ENCODE measurements at places on chromosomes 1 and 21. TPM values are rescaled to one million over a fixed set of nuclear protein-coding genes. Genes with fewer than 3 reads are reported as not detected.

DNA sequence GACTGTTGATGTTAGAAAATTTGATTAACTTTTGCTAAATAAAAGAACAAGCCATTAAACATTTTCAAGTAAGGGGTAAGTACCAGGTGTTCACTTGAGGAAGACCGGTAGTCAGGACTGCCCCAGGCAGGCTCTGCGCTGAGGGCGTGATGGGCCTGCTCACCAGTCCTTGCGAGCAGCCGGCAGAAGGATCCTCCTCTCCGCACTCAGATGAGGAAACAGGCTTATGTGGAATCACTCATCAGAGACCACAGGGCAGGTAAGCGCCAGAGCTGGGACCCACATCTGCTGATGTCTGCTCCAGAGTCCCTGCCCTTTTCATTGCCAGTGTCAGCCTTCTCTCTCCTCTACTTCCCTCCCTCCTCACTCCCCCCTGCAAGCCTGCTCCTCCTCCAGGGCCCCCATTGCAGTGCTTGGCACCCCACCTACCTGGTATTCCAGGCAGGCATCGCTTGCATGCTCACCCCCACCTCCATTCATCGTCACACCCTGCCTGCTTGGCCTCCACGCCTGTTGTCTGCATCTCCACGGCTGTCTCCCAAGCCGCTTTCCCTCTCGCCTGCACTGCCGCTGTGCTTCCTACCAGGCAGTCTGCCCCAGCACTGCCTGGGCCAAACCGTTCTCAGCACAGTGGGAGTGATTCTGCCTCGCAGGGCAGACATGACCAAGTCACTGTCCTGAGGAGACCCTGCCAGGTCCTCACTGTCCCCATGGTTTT, 24.7 kb upstream of the KDM4A start:
- no peak overlapping the region for H3K27ac ChIP-seq
- peaks cover 4% of the 10 kb centered on the region for H3K36me3 ChIP-seq
- H3K4me1 ChIP-seq = no peaks in the 10 kb centered on the region
- H3K4me3 ChIP-seq = no peak overlapping the region
- peaks cover 1% of the 10 kb centered on the region for H3K27me3 ChIP-seq
- no peak for DNase-seq

GRCh38 chr1:239636347-239636746, 250.0 kb downstream of the CHRM3 start:
- no peak overlapping the region for H3K4me3 ChIP-seq
- no peaks in the 10 kb centered on the region for H3K4me1 ChIP-seq
- H3K36me3 ChIP-seq = peaks cover 5% of the 10 kb centered on the region
- DNase-seq = no peak
- no peak overlapping the region for H3K27ac ChIP-seq

DNA sequence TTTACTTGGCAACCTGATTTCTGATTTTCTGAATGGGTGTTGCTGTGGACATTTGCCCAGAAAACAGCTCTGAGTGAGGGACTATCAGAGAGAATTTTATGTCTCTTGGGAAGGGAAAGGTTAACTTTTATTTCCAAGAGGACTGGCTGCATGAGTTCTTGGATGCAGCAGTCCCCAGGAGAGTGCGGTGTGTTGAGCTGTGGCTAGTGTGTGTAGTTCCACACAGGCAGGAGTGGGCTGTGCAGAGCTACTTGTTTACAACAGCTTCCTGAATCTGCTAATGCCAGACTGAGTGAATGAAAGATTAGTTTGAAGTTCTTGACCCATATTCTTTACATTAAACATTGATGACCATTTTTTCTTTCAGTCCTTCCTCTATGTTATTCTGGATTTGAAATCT, 41.0 kb upstream of the APOBEC4 start:
- H3K4me3 ChIP-seq = no peak overlapping the region
- H3K27me3 ChIP-seq = no peaks in the 10 kb centered on the region

DNA sequence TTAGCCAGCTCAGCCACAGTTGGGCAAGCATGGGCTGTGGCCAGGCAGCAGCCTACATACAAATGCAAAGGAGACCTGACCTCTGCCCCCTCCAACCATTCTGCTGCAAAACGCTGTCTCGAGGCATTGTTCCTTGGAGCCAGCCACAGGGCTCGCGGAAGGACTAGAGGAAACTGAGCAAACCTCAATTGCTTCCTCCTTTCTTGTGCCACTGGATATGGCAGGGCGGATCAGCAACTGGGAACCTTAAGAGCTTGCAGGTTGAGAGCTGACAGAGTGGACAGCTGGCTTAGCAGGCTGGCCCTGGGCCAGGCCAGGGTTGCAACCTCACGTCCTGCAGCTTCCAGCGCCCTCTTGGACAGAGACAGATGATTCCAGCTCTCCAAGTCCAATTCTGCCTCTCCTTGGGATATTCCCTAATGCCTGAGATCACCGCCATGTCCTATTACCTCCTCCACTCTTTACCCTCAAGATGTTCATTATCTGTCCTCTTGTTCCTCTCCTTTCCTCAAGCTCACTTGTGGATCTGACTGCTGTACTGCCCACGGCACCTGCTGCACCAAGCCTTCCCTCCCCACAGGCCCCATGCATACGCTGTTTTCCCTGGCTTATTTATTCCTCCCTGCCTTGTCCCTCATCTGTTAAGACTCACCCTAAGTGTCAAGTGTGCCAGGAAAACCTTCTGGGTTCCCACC, 67.5 kb downstream of the SDC3 start:
- peaks cover 11% of the 10 kb centered on the region for H3K4me1 ChIP-seq
- peaks cover 53% of the 10 kb centered on the region for H3K27me3 ChIP-seq
- no peak for DNase-seq
- H3K4me3 ChIP-seq = no peak overlapping the region
- H3K36me3 ChIP-seq = no peaks in the 10 kb centered on the region

Gene SYT6
- total RNA-seq = not detected

Gene FMO2
- total RNA-seq = not detected

Gene HSF2BP
- 0.58 TPM for total RNA-seq

DNA sequence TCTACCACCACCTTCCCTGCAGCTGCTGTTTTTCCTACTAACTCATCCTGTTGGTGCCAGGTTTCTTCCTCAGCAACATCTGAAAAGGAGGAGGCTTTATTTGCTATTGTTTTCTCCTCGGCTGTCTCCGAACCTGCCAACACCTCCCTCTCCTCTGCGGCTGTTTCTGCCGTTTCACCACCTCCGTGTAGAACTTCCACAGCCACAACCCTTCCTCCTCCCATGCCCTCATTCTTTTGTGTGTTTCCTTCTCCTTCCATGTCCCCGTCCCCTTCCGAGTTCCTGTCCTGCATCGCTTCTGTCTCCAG, 59.0 kb upstream of the LRRC53 start:
- no peaks in the 10 kb centered on the region for H3K36me3 ChIP-seq
- DNase-seq = no peak
- no peaks in the 10 kb centered on the region for H3K4me1 ChIP-seq

Gene TNFRSF4
- total RNA-seq = 0.17 TPM

DNA sequence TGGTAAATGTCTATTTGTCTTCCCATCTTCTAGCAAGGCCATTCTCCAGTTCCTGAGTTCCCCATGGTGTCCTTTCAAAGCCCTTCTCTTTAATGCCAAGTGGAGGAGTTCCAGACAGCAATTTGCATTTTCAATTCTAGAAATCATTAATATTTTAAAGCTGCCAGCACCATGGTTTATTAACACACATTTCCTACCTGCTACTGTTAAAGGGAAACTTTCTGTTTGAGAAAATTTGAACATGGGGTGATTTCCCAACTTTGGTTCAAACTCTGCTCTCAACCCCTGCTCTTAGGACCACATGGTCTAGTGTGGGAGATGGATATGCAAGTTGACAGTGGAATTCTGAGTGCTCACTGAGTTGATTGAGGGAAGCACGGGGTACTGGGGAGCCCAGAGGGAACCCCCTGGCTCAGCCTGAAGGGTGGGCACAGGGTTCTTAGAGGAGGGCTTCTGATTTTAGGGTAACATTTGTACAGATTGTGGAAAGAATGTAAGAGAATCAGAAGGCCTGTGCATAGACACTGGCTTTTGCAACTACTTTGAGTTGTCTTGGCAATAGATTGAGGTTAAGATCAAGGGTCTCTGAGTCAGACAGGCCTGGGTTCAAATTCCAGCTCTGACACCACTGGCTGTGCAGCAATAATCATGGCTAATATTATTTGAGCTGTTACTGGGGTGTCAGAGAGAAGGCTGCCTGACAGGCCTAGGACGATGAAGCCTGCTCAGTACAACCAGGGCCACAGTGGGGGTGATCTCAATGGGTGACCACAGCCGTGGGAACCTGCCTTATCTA, 97.8 kb downstream of the BEND5 start:
- peaks cover 3% of the 10 kb centered on the region for H3K27me3 ChIP-seq
- no peaks in the 10 kb centered on the region for H3K4me1 ChIP-seq
- no peak overlapping the region for H3K4me3 ChIP-seq
- no peak for DNase-seq
- H3K36me3 ChIP-seq = no peaks in the 10 kb centered on the region

- DNase-seq = peak; percentile 88
- H3K4me3 ChIP-seq = peak overlapping the region; percentile 93
- H3K27me3 ChIP-seq = peaks cover 9% of the 10 kb centered on the region
- H3K36me3 ChIP-seq = peaks cover 85% of the 10 kb centered on the region
- peak overlapping the region; percentile 99 for H3K27ac ChIP-seq
- H3K4me1 ChIP-seq = peaks cover 69% of the 10 kb centered on the region
Measured at GRCh38 chr21:34881839-34882371, 167.2 kb downstream of the RUNX1 start.

Gene TSPAN2
- 4.9 TPM for total RNA-seq

Gene SDE2
- total RNA-seq = 16.8 TPM

DNA sequence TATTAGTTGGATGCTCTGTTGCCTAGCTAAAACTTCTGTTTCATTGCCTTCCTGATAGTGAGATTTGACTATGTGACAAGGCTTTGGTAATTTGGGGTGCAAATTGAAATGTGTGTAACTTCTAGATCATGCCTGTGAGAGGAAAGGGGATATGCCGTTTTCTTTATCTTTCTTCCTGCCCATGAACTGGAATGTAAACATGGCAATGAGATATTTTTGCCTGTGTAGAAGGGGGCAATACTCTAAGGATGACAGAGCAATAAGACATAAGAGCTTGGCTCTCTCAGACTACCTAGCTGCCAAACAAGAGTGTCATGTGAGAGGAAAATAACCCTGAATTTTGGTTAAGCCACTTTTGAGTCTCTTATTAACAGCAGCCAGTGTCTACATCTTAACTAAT, 49.7 kb downstream of the RAP1A start:
- H3K4me3 ChIP-seq = no peak overlapping the region
- H3K27ac ChIP-seq = peak overlapping the region; percentile 57
- H3K36me3 ChIP-seq = peaks cover 5% of the 10 kb centered on the region

- H3K27ac ChIP-seq = no peak overlapping the region
- no peak overlapping the region for H3K4me3 ChIP-seq
- DNase-seq = no peak
- no peaks in the 10 kb centered on the region for H3K36me3 ChIP-seq
- H3K27me3 ChIP-seq = peaks cover 3% of the 10 kb centered on the region
Measured at GRCh38 chr1:46820560-46821060, 21.8 kb downstream of the CYP4B1 start.

GRCh38 chr1:54652168-54652567, 10.6 kb downstream of the MROH7 start:
- H3K4me3 ChIP-seq = no peak overlapping the region
- H3K4me1 ChIP-seq = peaks cover 6% of the 10 kb centered on the region
- H3K36me3 ChIP-seq = no peaks in the 10 kb centered on the region

Gene LIPI
- not detected for total RNA-seq

GRCh38 chr1:236395230-236395946, 1.3 kb downstream of the EDARADD start:
- no peak overlapping the region for H3K27ac ChIP-seq
- DNase-seq = no peak
- H3K4me1 ChIP-seq = peaks cover 21% of the 10 kb centered on the region
- H3K36me3 ChIP-seq = peaks cover 3% of the 10 kb centered on the region
- peaks cover 24% of the 10 kb centered on the region for H3K27me3 ChIP-seq

DNA sequence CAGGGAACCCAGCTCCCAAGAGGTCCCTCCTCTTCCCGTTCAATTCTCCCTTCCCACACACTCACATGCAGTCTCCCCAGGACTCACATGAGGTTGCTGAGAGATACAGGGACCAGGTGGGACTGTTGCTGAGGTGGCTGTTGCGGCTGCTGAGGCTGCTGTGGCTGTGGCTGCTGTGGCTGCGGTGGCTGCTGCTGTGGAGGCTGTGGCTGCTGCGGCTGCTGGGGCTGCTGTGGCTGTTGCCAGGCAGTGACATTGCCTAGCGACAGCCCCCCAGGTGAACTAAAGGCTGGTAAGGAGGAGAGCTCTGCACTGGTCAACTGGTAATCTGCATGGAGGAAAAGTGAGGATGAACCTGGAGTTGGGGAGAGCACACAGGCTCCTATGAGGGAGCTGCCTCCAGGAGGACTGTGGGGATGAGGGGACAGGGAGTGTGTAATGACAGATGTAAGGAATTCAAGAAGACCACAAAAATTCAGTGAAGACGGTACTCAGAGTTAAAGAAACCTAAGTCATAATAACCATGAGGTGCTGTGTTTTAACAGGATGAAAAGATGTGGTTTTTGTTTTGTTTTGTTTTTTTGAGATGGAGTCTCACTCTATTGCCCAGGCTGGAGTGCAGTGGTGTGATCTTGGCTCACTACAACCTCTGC, 31.8 kb downstream of the MEF2D start:
- peaks cover 44% of the 10 kb centered on the region for H3K36me3 ChIP-seq
- no peak overlapping the region for H3K4me3 ChIP-seq
- peak; percentile 36 for DNase-seq
- H3K4me1 ChIP-seq = peaks cover 35% of the 10 kb centered on the region

All from HFFc6 (cell line).